ENCODE measurements at places on chromosomes 16 and 17.
A peak's percentile ranks its signal among the peaks of the same experiment; 100 is the strongest.

- peaks cover 12% of the 10 kb centered on the region for H3K36me3 ChIP-seq
- no peaks in the 10 kb centered on the region for H3K27me3 ChIP-seq
- no peak for DNase-seq
These were observed 23.8 kb downstream of the FAM222B start for GRCh38 chr17:28818819-28819221.

DNA sequence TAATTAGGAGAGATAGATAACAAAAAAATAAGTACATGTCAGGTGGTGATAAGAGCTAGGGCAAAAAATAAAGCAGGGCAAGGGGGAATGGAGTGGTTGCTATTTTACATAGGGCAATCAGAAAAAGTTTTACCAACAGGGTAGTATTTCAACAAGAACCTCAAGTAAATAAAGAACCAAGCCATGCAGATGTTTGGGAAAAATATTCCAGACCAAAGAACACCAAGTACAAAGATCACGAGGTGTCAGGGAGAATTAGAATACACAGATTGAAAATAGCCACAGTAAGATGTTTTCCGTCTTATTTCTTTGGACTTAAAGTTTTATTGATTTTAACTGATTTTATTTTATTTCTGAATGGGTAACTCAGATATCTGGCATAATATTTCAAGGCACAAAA lies 11.1 kb downstream of the SYNRG start:
- H3K4me1 ChIP-seq = peaks cover 55% of the 10 kb centered on the region
- H3K4me3 ChIP-seq = no peak overlapping the region
- peak overlapping the region; percentile 4 for H3K27ac ChIP-seq

GRCh38 chr17:74241431-74241830 lies 28.1 kb downstream of the TTYH2 start:
- H3K27me3 ChIP-seq = no peaks in the 10 kb centered on the region
- H3K36me3 ChIP-seq = peaks cover 4% of the 10 kb centered on the region
- H3K4me3 ChIP-seq = no peak overlapping the region

- H3K36me3 ChIP-seq = no peaks in the 10 kb centered on the region
- DNase-seq = no peak
- H3K27me3 ChIP-seq = peaks cover 36% of the 10 kb centered on the region
- H3K27ac ChIP-seq = no peak overlapping the region
These were observed 28.6 kb upstream of the HYDIN start for GRCh38 chr16:71259086-71259485.

- no peak for DNase-seq
- H3K4me1 ChIP-seq = peaks cover 13% of the 10 kb centered on the region
- H3K27ac ChIP-seq = no peak overlapping the region
- no peaks in the 10 kb centered on the region for H3K27me3 ChIP-seq
These were observed 194.1 kb upstream of the GSE1 start for GRCh38 chr16:85418978-85419491.

DNA sequence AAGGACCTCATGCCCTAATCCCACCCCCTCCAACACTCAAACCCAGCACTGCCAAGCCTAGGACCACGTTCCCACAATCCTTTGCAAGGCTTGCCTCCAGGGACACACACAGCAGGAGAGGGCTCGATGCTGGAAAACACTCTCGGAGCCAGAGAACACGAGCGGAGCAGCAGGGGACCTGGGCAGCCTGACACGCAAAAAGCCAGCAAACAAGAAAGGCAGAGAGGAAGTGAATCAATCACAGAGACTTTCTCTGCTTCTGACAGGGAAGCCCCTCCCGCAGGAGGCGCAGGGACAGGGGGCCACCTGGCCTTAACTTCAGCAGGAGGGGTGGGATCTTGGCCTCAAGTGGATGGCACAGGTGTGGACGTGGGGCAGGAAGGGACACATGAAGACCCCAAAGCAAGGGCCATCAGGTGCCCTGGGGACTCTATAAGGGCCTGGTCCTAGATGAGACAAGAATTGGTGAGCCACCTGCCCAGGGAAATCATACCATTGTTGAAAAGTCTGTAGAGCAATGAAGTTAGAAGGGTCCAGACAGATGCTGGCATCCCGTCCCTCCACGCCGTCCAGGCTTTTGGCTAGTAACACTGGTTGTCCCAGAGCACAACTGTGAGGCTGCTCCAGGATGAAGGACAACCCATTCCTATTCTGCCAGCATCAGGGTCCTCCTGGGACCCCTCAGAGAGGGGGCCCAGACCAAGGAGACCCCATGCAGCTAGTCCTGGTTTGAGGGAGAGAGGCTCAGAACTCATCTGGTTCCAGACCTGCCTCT lies 2.2 kb downstream of the SDK2 start:
- H3K4me3 ChIP-seq = peak overlapping the region; percentile 8
- H3K27me3 ChIP-seq = peaks cover 21% of the 10 kb centered on the region
- H3K4me1 ChIP-seq = peaks cover 19% of the 10 kb centered on the region
- H3K27ac ChIP-seq = no peak overlapping the region
- H3K36me3 ChIP-seq = no peaks in the 10 kb centered on the region

DNA sequence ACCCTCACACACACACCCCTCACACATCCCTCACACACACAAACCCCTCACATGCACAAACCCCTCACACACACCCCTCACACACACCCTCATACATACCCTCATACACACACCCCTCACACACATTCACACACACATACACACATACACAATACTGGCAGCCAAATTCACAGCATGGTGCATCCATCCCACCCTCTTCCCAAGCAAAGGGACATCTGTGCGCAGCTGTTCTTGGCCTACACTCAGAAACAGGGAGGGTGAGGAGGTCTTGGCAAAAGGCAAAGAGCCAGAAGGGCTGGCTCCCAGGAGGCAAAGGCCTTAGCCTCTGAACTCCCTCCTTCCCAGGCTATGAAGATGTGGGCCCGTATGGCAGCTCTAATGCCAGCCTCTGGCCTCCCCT lies 23.4 kb downstream of the C17orf67 start:
- DNase-seq = no peak
- H3K27me3 ChIP-seq = no peaks in the 10 kb centered on the region
- H3K4me1 ChIP-seq = no peaks in the 10 kb centered on the region
- no peak overlapping the region for H3K4me3 ChIP-seq

DNA sequence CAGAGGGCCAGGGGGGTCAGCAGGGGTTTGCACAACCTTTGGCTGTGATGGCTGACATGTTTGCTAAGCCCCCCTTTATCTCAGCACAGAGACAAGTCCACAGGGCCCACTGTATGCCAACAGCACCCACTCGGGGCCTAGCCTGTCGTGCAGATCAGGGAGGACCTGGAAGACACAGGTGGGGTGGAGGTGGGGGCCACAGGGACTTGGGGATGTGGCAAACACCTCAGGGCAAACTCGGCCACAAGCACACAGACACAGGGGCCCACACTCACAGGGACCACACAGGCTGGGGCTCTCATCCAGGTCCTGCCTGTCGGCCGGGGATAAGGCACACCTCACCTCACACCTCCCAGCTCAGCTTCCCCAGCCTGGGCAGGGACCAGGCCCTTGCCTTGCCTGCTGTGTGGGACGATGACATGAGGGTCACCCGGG lies 87.9 kb downstream of the C16orf78 start:
- H3K4me3 ChIP-seq = no peak overlapping the region
- H3K4me1 ChIP-seq = peaks cover 46% of the 10 kb centered on the region

DNA sequence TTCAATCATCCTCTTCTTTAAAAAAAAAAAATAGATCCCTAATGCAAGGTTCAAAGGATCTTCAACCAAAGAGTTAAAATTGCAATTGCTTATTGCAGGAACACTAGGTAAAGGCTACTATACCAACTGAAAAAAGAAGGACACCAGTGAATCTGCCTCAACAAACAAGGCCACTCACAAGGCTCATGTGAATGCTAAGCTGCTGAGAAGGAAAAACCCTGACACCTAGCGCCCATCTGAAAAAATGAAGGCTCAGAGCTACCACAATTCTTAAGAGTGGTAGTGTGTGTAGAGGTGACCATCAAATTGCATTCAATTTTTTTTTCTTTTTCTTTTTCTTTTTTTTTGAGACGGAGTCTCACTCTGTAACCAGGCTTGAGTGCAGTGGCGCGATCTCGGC lies 201.6 kb upstream of the C17orf78 start:
- peaks cover 78% of the 10 kb centered on the region for H3K36me3 ChIP-seq
- no peak overlapping the region for H3K27ac ChIP-seq
- no peak overlapping the region for H3K4me3 ChIP-seq

DNA sequence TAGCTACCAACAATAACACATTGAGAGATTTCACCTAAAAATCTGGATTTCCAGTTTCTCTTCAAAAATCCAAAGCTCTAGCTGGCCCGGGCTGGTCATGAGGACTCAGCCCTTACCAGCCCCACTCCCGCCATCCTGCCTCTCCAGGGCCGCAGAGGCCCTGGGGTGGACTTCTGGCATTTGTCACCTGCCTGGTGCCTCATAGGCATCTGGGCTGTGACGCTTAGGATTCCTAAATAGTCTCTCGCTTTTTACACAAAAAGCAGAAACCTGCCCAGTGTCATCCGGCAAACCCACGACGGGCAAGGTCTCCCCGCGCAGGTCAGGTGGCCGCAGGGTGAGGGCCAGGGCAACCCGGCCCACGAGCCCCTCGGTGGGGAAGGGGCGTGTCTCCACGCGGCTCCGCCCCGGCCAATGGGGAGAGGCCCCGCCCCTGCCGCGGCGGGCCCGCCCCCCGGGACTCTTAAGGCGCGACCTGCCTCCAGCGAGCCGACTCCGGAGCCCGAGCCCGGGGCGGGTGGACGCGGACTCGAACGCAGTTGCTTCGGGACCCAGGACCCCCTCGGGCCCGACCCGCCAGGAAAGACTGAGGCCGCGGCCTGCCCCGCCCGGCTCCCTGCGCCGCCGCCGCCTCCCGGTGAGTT lies at the start of gene VASN:
Gene VASN, plus strand, starts transcription at position 492 of the 644 bp plus-strand sequence. CDS start 9,030 bp downstream, outside the sequence.
- H3K4me3 ChIP-seq = peak within 1 kb of the TSS; percentile 73
- peaks cover 9% of the 10 kb centered on the region for H3K36me3 ChIP-seq
- H3K4me1 ChIP-seq = peaks cover 17% of the 10 kb centered on the region
- H3K27ac ChIP-seq = peak within 1 kb of the TSS; percentile 79
- DNase-seq = peak; percentile 87

- no peak for DNase-seq
- H3K27ac ChIP-seq = no peak overlapping the region
- no peak overlapping the region for H3K4me3 ChIP-seq
- no peaks in the 10 kb centered on the region for H3K27me3 ChIP-seq
These were observed 4.2 kb upstream of the RDM1 start for GRCh38 chr17:35934760-35935159.

GRCh38 chr17:64180089-64181073 lies 50.4 kb upstream of the ERN1 start:
- H3K27me3 ChIP-seq = no peaks in the 10 kb centered on the region
- H3K27ac ChIP-seq = no peak overlapping the region
- H3K4me1 ChIP-seq = peaks cover 14% of the 10 kb centered on the region
- H3K36me3 ChIP-seq = peaks cover 53% of the 10 kb centered on the region
- DNase-seq = no peak

- peak overlapping the region; percentile 44 for H3K4me3 ChIP-seq
- H3K36me3 ChIP-seq = no peaks in the 10 kb centered on the region
- DNase-seq = peak; percentile 95
- H3K27ac ChIP-seq = peak overlapping the region; percentile 52
These were observed 9.0 kb upstream of the CLDN9 start for GRCh38 chr16:3003582-3004270.

GRCh38 chr16:9123871-9124270 lies 32.4 kb downstream of the HAPSTR1 start:
- H3K27me3 ChIP-seq = no peaks in the 10 kb centered on the region
- H3K4me3 ChIP-seq = no peak overlapping the region
- H3K4me1 ChIP-seq = peaks cover 89% of the 10 kb centered on the region
- H3K36me3 ChIP-seq = peaks cover 70% of the 10 kb centered on the region

DNA sequence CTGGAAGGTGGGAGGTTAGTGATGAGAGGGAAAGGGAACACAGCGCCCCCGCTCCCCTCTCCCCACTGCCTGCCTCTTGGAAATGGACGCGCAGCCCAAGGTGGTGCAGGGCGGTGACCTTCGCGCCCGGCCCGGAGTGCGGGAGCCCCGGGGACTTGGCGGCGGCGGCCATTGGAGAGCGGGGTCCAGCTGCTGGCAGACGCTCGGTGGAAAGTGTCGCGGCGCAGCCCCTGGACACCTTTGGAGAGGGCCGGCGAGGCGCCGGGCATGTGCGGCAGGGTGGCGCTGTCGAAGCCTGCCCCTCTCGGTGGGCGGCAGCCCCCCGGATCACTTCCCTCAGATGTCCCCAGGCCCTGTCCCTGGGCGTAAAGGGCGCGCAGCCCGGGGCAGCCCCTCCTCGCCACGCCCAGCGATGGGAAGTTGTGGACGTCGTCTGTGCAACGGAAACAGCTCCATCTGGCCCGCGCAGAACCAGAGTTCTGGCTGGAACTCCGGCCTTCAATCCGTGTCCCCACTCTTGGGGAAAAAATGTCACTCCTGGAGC lies 16.7 kb downstream of the SALL1 start:
- H3K27me3 ChIP-seq = peaks cover 43% of the 10 kb centered on the region
- no peaks in the 10 kb centered on the region for H3K4me1 ChIP-seq
- no peak for DNase-seq
- no peaks in the 10 kb centered on the region for H3K36me3 ChIP-seq
- H3K4me3 ChIP-seq = no peak overlapping the region

DNA sequence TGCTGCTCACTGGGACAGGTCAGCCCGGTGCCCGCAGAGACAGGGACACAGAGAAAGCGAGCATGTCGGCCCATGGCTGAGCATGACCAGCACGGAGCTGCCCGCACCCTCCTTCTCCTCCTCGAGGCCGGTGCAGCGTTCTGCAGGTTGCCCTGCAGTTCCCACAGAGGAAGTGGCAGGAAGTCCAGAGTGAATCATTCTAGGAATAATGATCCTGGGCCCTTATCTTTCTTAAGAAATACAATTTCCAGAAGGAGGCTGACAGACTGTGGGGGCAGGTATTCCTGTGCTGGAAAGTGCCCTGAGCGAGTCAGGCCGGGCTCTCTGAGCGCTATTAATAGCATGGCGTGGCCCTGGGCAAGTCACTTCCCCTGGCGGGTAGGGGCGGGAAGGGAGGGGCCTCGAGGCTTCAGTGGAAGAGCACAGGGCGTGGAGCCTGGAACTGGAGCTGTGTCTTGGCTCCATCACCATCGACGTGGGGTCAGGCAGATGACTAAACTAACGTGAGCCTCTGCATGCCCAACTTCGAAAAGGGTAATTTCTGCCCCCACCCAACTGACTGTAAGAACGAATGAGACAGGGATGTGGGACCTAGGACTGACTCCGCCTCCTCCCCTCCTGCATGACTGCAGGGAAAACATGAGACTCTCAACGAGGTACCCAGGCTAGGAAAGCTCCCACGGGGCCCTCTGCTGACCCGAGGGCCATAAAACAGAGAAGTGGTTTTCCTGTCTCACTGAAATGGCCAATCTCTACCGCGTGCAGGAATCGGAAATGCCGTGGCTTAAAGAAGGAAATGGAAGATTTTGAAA lies 9.8 kb downstream of the TMEM204 start:
- H3K4me3 ChIP-seq = peak overlapping the region; percentile 71
- no peaks in the 10 kb centered on the region for H3K27me3 ChIP-seq
- DNase-seq = peak; percentile 78

- no peaks in the 10 kb centered on the region for H3K36me3 ChIP-seq
- no peak for DNase-seq
- H3K4me3 ChIP-seq = no peak overlapping the region
These were observed 526 bp upstream of the MFSD6L start for GRCh38 chr17:8799570-8800212.

DNA sequence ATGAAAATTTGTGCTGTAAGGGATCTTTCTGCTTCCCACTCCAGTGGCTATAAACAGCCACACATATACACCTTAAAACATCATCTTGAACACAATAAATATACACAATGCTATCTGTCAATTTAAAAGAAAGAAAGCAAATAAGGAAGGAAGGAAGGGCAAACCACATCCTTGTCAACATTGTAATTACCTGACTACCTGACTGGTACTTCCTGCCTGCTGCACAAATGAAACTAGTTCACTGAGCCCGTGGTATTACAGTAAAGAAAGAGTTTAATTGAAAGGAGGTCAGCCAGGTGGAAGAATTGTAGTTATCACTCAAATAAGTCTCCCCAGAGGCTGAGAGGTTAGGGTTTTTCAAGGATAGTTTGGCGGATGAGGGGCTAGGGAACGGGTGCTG lies 344.4 kb upstream of the ASIC2 start:
- no peak for DNase-seq
- H3K4me3 ChIP-seq = no peak overlapping the region
- H3K27ac ChIP-seq = no peak overlapping the region
